CD4-positive, CD25-positive, alpha-beta regulatory T cell (primary cell): ENCODE measurements at places on chromosomes 1 and 21.

DNA sequence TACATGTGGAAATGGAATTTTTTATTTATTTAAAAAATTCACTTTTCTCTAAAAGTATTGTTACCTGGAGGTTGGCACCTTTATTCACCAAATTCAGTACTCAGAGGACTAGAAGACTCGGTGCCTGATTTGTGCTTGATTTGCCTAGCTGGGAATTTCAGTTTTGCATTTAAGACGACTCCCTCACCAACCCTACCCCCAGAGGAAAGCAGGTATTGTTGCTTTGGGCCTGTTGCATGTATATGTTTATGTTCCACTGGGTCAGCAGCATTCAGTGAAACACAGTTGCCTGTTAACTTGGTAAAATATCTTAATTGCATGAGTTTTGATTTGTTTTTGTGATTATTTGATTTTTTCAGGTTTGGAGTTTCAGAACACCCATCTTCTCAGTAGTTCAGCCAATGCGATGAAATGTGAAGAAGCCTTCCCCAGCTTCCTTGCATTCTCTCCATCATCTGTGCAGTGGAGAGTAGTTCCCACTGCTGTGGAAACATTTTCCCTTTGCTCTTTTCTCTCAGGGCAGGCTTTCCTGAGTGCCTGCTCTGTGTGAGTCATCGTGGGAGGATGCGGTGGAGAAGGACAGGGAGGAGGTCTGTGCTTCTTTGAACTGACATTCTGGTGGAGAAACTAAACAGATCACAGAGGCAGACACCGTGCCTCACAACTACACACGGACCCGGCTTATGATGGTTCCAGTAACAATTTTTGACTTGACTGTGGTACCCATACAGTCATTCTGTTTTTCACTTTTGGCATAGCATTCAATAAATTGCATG lies 6.4 kb downstream of the ADARB1 start:
- peak; percentile 31 for DNase-seq

GRCh38 chr1:18884727-18885126 lies 17.6 kb downstream of the ALDH4A1 start:
- DNase-seq, result no peak

- DNase-seq, result no peak
Measured at GRCh38 chr1:114700036-114700600, 4.8 kb upstream of the AMPD1 start.

GRCh38 chr1:13798120-13798519 lies 98.1 kb downstream of the PRDM2 start:
- DNase-seq, result no peak

DNA sequence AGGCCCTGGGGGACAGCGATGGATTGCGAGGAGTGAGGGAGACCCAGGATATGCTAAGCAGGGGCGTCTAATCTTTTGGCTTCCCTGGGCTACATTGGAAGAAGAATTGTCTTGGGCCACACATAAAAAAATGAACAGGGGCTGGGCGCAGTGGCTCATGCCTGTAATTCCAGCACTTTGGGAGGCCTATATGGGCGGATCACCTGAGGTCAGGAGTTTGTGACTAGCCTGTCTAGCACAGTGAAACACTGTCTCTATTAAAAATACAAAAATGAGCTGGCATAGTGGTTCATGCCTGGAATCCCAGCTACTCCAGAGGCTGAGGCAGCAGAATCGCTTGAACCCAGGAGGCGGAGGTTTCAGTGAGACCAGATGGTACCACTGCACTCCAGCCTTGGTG lies 10.8 kb upstream of the PRAMEF12 start:
- no peak for DNase-seq

GRCh38 chr1:232066521-232066920 lies 439.9 kb downstream of the DISC1 start:
- DNase-seq, result no peak
